Femur (tissue), 1 donor: ENCODE measurements at places on chromosomes 6 and 20.

GRCh38 chr20:35564905-35565304, 23.0 kb downstream of the ERGIC3 start:
- DNase-seq: no peak

- no peak for DNase-seq
These were observed 1.4 kb downstream of the CTSZ start for GRCh38 chr20:59005523-59006166.

GRCh38 chr6:80020381-80021120, 16.1 kb downstream of the TTK start:
- no peak for DNase-seq

DNA sequence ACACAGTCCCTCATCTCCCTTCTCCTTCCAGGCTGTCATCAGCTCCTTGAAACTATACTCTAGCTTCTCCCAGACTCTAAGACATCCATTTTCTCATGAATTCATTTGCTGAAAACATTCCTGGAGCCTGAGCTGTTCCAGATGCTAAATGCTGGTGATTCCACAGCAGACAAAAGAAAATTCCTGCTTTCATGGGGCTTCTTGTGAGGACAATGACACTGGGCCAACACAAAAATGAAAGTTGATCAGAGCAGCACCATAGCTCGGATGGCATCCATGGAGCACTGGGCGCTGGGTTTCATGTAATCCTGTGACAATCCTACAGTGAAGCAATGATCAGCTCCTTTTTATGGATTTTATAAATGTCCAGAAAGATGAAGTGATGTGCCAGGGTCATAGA, 47.4 kb upstream of the STX16 start:
- DNase-seq: peak; percentile 63

- DNase-seq: no peak
These were observed 34.9 kb upstream of the HEY2 start for GRCh38 chr6:125714441-125715090.

DNA sequence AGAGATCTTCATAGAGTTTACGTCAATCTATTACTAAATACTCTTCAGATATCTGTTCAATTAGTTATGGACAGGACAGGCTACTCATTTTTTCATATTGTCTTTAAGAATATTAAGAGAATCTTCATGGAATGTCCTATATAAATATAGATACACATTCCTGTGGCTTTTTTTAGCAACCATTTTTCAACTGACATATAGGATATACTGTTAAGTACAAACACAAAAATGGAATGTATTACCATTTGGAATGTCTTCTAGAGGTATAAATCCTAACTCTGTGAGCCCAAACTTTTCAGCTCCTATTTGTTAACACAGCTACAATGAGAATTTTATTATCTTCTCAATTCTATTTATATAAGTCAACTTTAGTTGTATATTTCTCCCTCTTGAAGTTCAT, 239.6 kb upstream of the DEFB112 start:
- no peak for DNase-seq

DNA sequence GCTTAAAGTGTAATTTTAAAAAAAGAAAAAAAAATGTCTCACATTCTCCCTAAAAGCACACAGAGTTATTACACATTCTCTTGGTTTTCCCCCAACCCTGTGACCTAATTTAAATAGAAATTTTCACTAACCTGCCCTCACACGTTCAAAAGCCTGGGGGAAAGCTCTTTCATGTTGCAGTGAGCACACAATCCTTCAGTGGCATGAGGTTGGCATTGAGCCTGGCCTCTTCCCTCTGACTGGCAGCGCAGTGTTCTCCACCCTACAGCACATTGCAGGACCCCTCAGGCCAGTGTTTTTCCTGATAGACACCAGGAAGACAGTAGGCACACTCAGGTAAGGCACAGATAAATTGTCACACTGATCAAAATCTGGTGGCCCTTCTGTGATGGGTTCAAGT, 34.1 kb downstream of the TNFRSF21 start:
- DNase-seq: no peak

DNA sequence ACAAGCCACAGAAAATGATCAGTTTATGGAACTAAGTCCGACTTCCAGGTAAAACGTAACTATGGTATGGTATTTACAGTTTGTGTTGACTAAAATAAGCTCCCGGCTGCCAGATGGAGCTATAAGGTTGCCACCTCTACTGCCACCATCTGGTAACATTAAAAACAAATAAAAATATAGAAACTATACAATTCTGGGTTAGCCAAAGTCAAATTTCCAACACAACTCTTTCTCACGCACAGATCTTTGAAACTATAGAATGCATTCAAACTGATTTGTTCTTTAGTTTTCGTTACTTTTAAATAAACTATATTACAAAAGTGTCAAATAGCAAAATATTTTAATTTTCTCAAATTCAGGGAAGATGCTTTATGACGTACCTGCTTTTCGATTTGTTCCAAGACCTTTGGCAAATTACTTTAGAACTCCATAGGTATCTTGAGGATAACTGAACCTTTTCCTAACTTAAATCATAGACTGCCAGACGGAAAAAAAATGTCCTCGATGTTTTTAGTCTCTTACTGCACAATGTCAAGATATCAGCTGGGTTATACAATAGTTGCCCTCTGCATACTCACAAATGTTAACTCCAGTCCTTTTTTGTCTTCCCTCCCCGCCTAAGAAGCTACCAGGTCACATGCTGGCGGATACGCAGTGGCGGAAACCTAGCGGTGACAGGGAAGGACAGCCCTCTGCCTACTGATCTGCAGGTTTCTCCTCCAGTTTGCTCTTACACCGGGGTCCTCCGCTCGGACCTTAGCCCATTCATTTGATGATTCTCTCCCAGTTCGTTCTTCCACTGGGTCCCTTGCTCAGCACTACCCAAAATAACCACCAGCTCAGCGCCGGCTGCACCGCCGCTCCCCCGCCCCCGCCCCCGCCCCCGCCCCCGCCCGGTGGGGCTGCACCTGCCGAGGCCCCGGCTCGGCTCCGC, 888 bp downstream of the SLC17A5 start:
- peak; percentile 71 for DNase-seq

DNA sequence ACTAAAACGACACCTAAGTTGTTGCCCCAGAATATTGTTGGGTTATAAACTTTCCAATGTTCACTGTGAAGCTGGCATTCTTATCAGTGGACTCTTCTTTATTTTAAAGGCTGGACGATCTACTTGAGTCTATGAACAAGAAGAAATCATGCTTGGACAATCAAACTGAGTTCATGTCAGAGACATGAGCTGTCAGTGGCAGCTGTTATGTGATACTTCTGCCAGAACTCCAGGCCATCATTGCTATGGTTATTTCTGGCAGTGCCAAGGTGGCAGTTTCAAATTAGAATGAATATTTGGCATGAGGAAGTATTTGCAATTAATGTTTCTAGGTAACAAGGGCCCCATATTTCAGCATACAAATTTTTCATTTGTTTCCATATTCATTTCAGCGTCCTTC, 417.3 kb downstream of the LMBRD1 start:
- DNase-seq: no peak

DNA sequence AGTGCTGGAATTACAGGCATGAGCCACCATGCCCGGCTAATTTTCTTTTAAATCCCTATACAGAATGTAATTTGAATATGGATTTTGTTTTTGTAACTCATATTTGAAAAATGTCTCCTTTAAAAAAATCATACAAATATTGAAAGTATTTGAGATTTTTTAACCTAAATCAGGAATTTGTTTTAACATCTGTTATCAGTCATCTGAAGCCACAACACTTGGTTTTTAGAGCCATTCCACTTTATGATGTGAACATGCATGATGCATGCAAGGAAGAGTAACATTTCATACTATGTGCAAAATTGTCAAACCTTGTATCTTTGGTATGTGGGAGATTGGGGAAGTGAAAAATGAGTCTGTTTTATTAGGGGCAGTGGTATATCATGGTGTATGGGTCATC, 124.5 kb upstream of the AHI1 start:
- no peak for DNase-seq

DNA sequence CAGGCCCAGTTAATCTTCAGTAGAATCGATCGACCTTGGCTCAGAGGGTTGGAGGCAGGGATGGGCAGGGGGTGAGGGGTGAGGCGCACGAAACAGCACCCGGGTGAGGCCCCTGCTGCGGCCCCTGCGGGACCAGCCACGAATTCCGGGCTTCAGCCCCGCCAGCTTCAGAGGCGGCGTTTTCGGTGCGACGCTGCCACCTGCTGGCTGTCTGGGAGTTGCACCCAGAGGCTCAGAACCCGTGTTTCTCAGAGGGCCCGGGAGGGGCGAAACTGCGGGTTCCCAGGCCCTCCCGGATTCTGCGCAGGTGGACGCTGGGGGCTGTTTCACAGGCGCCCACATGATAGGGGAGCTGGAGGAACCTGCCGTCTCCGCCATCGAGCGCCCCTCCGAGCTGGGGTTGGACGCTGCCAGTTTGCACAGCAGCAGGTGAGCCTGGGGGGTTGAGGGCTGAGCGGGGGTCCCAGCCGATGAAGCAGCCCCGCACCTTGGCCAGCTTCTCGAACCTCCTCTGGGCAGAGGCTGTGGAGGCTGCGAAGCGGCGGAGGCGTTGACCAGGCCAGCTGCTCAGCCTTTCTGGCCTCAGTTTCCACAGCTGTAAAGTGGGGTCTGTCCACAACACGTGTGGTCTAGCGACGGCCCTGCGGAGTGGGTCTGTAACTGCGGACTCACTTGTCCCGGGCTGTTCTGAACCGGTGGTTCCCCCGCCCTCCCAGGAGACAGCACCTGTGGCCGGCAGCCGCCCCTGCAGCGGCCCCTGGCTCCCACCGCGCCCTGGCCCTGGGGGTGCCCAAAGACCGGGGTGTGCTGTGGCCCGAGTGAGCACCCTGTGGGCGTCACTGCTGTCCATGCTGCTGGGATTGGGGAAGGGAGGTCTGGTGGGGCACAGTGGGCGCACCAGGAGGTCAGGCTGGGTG, 2.5 kb upstream of the BHLHE23 start:
- DNase-seq: peak; percentile 86

DNA sequence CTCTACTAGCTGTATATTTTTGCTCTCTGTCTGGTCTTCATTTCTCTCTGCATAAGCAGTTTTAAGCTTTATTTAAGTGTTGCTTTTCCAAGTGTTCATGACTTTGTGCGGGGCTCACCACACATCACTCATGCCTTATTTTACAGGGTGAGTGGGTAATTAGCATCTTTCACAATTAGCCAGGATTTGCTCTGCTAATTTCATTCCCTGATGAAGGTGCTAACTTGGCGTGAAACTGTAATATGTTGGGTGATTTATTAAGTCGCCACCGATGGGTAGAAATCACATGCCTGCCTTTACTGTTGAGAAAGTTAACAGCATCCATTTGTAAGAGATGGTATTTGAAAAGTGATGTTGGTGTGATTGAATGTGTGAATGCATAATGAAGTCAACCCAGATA, 44.7 kb downstream of the DEFB114 start:
- DNase-seq: no peak

DNA sequence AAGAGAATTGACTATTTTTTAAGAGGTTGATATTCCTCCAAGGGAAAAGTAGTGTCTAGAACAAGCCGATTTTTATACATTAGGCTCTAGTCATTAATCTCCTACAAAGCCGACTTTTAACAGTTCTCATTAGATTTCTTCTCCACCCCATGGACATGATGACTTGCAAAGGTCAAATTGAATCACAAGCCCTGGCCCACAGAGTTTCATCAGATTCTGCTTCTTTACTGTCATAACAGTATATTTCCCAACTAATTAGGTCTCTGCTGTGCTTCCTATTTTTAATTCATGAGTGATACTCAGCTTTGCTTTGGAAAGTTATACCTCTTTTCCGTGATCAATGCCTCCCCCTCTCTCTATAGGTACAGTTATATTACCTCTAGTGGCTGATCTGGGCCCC, 90.6 kb upstream of the ADGRB3 start:
- DNase-seq: no peak

GRCh38 chr20:24353135-24353690, 116.2 kb upstream of the SYNDIG1 start:
- no peak for DNase-seq

DNA sequence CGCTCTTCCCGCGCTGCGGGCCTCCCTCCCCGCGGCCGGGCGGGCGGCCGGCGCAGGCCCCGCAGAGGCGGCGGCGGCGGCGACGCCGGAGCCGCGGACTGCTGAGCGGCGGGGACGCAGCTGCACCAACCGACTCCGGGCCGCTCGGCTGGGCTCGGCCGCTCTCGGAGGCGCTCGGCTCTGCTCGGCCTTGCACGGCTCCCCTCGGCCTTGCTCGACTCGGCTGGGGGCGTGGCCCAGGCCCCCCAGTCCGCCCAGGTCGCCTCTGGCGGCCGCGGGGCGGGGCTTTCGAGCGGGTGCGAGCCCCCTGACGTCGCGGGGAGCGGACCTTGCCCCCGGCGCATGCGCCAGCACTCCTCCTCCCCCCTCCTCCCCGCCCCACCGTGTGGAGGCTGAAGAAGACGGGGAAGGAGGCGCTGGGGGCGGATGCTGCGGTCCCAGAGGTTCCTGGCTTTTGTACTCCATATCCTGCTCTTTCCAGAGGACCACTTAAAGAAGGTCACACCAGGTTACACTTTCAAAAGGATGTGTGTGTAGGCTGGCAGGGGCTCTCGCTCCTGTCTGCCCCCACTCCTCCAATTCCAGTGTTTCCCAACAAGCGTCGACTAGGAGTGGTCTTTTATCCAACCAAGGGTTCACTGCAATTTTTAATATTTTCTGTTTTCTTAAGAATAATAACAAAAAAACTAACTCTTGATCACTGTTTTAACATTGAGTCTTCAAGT, at the start of gene ZHX3:
Gene ZHX3 (minus strand): TSS at position 186 of the 725 bp plus-strand sequence. CDS start 112,815 bp downstream, outside the sequence.
- peak; percentile 99 for DNase-seq

GRCh38 chr20:8190043-8190880, 58.2 kb downstream of the PLCB1 start:
- no peak for DNase-seq

GRCh38 chr6:26570027-26570809, 26.5 kb upstream of the ABT1 start:
- no peak for DNase-seq

- DNase-seq: no peak
These were observed 15.7 kb downstream of the NKX2-2 start for GRCh38 chr20:21498195-21498594.

DNA sequence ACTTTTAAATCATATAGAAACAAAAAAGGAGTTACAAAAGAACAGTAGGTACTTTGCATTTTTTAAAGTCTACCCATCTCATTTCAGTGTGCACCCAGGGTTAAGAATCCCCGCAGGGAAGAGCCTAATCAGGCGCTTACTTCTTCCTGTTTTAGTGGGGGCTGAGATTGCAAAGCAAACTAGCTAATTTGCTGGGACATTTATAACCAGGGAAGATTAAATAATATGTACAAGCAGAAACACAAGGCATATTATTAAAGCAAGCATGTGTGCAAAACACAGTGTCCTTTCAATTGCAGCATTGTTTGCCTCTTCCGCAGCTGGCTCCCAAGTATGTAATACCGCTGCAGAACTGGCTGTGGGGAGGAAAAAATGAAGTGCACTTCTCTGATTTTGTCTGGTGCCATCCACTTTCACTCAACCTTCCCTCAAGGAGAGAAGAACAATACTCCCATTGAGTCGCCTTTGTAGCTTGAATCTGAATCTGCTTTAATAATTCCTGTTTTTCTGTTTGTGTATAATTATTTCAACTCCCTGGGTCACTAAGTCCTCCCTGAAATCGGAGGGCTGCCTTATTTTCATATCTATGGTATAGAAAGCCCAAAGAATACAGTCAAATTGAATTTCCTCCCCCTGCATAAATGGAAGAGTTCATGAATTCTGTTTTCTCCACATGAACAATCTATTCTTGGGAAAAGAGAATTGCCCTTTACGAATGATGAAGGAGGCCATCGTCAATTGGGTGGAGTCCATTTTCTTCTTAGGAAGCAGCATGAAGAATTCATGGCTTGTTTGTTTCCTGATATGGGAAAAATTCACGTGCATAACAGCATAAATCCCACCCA, 23.3 kb upstream of the BCAS1 start:
- no peak for DNase-seq
